ENCODE measurements at places on chromosomes 2 and 18. TPM values are rescaled to one million over a fixed set of nuclear protein-coding genes. Genes with fewer than 3 reads are reported as not detected.

DNA sequence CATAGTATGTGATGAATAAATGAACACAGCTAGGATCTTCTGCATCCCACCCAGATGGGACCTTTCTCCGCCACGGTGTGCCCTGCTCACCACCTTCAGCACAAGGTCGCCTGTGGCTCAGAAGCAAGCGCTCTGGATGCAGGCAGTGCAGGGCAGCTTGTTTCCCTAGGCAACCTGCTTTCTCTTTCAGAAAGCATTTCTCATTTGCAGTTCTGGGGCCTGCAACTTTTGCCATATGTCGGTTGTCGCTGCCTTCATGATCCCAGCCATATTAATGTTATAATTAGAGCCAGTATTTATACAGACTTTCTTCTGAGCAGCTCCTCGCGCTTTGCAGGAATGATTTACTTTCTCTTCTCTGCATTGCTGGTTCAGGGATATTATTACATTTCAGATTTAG lies 692.8 kb downstream of the RNF144A start:
- DNase-seq: no peak

The FOXD4L1 gene
- not detected for total RNA-seq

- DNase-seq: no peak
Measured at GRCh38 chr18:67961701-67962440, 445.4 kb upstream of the DSEL start.

The TXNDC2 gene
- total RNA-seq: not detected

DNA sequence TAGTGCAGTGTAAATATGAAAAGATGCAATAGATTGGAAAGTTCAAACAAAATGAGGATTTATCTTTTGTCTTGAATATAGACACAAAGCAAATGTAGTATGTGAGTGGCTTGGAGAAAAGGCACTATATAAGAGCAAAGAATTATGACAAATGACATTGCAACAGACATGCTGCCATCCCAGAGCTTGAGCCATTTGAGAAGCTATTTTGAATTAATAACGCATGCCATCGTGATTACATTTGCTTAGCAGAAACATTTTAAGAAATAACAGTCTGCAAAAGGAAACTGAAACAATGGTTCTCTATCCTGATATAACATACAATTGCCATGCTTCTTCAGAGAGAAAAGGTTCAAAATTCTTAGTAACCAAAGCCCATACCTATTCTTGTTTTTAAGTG lies 677.1 kb downstream of the ZEB2 start:
- DNase-seq: no peak

- no peak for DNase-seq
Measured at GRCh38 chr2:126664639-126665038, 8.7 kb downstream of the GYPC start.

The ACADL gene
- not detected for total RNA-seq

- no peak for DNase-seq
Measured at GRCh38 chr2:233929352-233930022, 12.3 kb downstream of the TRPM8 start.

The FSIP2 gene
- 0.69 TPM for total RNA-seq

- DNase-seq: no peak
Measured at GRCh38 chr2:239876271-239876947, 148.7 kb downstream of the NDUFA10 start.

DNA sequence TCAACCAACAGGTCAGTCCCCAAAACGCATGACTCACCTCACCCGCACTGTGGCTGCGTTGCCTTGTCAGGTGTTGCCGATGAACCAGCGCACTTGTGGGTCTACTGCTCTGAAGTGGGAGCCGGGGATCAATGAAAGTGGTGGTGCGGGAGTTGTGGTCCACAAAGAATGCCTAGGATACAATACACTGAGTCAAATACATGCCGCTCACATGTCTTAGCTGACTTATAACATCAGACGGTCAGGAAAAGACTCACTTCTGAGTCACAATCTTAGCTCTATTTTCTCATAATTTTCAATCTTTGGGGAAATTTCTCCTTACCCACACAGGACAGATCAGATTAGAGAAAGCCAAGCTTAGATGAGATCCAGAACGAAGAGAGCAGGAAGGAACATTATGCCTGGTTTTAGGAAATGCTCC lies 107.1 kb upstream of the STK17B start:
- DNase-seq: peak; percentile 21

DNA sequence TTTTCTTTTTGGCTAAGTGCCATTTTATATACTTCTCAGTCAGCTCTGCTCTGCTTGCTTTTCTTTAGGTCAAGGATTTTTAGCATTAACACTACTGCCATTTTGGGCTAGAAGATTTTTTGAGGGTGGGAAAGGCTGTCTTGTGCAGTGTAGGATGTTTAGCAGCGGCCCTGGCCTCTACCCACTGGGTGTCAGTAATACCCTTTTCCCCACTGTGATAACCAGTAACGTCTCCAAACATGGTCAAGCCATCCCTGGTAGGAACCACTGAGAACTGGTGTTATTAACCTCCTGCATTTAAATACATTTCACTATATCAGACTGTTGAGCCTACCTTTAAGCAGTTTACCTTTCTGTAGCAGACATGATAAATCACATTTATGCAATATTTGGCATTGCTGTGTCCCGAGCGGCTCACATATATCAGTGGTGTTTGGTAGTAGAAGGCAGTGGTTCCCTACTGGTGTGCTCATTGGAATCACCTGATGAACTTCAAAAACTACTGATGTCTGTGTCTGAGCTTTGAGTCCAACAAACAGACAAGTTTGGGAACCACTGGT lies 70.5 kb downstream of the CEP192 start:
- no peak for DNase-seq

DNA sequence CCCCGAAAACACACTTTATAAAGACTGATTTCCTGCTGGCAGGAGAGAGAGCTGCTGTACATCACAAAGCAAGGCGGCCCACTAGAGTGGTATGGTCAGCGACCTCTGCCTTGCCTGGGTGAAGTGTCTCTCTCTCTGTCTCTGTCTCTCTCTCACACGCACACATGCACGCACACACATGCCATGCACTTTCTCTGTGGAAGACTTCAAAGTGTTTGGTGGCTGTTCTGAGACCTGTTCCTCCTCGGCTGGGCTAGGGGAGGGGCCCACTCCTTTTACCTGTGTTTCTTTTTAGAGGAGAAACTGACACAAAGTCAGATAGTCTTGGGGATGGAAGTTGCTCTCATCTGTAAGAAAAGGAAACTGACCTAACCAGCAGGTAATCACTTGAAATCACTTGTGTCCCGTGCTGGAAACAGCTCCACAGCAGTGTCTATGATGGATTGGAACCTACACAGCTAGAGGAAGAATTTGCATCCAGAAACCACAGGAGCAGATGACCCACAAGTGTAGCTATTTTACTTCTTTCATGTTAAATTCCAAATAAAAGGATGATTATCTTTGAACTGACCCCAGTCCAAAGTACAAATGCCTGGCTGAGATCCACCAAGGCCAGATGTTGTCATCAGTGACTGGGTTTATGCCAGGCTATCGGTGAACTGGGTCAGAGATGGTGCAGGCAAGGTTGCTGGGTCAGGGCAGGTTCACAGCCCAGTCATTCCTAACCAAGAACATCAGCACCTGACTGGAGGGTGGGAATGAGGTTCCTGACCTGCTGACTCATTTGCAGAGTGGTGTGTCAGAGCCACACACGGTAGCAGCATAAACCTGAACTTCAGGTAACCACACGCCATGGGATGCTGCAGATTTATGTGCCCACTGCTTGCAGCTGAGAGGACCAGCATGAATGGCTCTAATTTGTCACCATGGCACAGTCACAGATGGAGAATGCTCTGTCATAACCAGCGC lies 63.0 kb downstream of the NPAS2 start:
- DNase-seq: no peak

DNA sequence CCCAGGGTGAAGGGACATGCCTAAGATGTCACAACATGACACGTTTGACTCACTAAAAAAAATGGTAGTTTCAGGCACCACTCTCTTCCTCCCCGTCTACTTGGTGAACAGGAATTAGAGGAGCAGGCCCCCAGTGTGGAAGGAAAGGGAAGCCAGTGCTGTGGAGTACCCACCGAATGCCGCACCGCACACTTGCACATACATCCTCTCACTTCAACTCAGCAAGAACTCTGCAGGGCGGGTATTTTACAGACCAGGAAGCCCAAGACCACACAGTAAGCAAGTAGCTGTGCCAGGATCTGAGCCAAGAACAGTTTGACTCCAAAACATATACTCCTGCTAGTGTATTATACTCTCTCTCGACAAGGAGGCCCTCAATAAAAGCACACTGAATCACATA lies 69.8 kb downstream of the BCL2 start:
- no peak for DNase-seq

The VAMP5 gene
- total RNA-seq: 22.7 TPM

DNA sequence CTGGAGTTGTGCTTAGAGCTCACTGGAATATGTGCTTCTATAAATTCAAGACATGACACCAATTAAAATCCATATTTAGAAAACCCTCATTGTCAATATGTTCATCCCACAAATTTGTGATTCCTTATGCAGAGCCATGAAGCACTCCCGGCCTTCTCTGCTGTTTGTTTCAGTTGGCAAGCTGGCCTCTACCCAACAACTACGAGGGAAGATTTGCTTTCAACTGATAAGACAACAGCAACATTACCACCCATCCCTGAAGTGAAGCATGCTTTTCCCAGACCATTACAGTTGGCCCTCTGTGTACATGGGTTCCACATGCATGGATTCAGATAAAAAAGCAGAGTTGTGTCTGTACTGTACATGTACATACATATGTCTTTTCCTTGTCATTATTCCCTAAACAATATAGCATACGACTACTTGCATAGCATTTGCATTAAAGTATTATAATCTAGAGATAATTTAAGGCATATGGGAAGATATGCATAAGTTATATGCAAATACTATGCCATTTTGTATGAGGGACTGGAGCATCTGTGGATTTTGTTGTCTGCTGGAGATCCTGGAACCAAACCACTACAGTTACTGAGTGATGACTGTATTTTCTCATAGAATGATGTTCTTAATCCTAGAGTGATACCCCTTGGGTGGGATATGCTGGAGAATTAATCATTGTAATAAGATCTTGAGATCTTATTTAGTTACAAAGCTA lies 77.6 kb upstream of the MC2R start:
- DNase-seq: no peak

DNA sequence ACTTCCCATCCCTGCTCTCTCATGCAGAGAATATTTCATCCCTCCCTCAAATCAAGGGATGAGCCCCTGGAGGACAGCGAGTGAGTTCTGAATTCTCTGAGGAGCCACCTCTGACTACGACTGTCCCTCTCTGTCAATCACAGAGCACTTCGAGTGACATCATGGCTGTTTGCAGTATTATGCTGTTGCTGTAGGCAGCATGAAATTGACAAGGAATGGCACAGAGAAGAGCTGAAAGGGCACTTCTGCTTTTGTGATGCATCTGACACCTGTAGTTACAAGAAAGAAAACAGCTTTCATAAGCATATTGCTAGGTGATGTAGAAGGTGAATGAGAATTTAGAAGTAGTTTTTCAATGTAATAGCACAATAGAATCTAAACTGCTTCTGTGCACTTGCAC lies 166.9 kb downstream of the ARHGAP15 start:
- DNase-seq: no peak

GRCh38 chr2:112840068-112840445 lies 3.5 kb upstream of the IL1B start:
- DNase-seq: no peak

- peak; percentile 70 for DNase-seq
Measured at GRCh38 chr2:20642055-20642971, 8.6 kb downstream of the HS1BP3 start.

DNA sequence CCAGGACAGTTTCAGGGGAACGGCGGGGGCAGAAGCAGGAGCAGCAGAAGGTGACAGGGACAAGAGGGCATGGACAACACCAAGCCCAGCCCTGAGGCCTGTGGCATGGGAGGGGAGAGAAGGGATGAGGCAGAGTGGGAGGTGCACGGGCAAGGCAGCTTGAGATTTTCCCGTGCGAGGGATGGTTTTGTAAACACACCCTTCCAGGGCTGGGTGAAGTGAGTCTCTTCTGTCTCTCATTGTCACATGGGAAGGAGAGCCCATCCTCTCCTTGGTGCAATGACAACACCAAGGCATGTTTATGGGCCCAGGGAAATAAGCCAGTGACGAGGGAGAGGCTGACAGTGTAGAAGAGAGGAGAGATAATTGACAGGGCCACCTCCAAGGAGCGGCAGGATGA lies 69.6 kb upstream of the RIOK3 start:
- no peak for DNase-seq

DNA sequence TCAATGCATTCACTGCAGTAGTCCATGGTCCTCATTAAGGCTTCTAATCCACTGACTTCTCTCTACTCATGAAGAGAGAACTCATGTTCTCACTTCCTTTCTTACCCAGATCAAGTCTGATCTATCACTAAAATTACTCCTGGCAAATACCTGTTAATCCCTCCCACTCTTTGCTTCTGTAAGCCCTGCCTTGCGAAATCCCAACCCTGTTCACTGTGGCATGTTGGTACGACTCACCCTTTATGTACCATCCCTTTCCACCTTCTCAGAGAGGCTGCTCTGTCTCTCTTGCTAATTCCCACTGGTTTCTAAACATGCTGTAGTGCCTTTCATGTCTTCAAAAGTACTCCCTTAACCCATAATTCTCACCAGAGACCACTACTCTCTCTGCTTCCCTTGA lies 272.2 kb upstream of the ACVR2A start:
- no peak for DNase-seq

- no peak for DNase-seq
Measured at GRCh38 chr2:115603285-115603684, 1160.8 kb downstream of the DPP10 start.

Data from CD8-positive, alpha-beta T cell (primary cell).